ENCODE measurements at places on chromosomes 13 and 19. TPM values are rescaled to one million over a fixed set of nuclear protein-coding genes. Genes with fewer than 3 reads are reported as not detected.

- DNase-seq = no peak
Measured at GRCh38 chr13:48443442-48444208, 30.7 kb upstream of the LPAR6 start.

Gene APOE
- total RNA-seq = 77.6 TPM

- no peak for DNase-seq
Measured at GRCh38 chr13:48448285-48448958, 35.5 kb upstream of the LPAR6 start.

DNA sequence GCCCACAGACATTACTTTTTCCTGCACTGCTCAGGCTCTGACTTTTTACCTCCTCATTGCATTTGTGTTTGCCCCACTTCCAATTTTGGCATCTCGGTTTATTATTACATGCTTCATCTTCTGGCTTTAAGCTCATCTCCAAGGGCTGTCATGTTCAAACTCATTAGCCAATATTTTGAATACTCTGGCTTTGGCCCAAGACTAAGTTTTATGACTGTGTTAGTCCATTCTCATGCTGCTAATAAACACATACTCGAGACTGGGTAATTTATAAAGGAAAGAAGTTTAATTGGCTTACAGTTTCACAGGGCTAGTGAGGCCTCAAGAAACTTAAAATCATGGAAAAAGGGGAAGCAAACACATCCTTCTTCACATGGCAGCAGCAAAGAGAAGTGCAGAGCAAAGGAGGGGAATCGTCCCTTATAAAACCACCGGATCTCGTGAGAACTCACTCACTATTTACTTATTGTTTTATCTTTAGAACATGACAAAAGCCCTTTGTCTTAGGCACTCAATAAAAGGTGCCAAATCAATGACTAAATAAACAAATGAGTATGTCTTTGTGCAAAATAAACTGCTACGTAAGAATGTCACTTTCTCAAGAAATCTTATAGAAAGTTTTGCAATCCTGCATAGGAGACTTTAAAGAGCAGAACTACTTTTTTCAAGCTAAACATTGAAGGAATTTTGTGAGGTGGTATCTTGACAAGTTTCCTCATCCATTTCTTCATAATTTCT is 233.4 kb upstream of the SPRY2 start:
- DNase-seq = no peak

- DNase-seq = no peak
Measured at GRCh38 chr13:59476366-59476765, 687.4 kb downstream of the DIAPH3 start.

DNA sequence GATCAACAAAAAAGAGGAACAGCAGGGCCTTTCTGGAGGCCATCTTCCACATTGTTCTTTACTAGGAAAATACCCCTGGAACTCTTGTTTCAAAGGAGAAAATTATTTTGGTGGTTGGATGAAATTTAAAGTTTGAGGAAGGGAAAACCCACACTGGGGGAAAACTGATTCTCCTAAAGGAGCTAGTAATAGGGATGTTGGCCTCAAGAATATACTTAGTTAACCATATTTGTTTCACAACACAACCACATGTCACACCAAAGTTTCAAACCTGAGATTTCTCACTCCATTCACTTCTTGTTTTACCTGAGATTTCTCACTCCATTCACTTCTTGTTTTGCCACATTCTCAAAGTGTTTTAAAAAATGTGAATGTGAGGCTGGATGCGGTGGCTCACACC is 2.8 kb upstream of the EPSTI1 start:
- no peak for DNase-seq

GRCh38 chr19:39406656-39407409 is at the start of gene ZFP36:
Gene ZFP36, plus strand, starts transcription at chr19:39406847. Its CDS starts 58 bp downstream, at chr19:39406905.
- DNase-seq = peak; percentile 91

DNA sequence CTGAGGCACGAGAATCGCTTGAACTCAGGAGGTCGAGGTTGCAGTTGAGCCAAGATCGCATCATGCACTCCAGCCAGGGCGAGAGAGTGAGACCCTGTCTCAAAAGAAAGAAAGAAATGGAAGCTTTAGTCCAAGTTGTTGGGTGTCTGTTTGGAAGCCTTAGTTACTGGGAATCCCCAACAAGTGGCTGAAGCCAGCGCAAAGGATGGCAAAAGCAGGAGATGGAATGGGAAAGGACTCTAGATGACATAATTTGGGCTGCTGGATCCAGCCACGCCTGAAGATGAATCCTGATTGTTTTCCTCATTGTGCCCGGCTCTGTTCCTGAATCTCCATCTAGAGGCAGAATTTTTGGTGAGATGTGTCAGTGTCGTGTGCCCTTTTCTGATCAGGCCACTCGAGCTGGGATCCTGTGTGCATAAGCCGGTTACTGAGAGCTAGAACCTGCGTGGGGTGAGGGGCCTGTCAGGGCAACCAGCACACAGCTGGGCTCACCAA is 18.1 kb downstream of the CEBPA start:
- no peak for DNase-seq

Gene ZNF98
- total RNA-seq = 30.0 TPM

GRCh38 chr19:37763488-37763887 is 15.9 kb downstream of the ZNF573 start:
- DNase-seq = no peak

GRCh38 chr19:12847159-12848139 is 9.1 kb downstream of the MAST1 start:
- DNase-seq = peak; percentile 88

Gene CCDC8
- total RNA-seq = 13.0 TPM

DNA sequence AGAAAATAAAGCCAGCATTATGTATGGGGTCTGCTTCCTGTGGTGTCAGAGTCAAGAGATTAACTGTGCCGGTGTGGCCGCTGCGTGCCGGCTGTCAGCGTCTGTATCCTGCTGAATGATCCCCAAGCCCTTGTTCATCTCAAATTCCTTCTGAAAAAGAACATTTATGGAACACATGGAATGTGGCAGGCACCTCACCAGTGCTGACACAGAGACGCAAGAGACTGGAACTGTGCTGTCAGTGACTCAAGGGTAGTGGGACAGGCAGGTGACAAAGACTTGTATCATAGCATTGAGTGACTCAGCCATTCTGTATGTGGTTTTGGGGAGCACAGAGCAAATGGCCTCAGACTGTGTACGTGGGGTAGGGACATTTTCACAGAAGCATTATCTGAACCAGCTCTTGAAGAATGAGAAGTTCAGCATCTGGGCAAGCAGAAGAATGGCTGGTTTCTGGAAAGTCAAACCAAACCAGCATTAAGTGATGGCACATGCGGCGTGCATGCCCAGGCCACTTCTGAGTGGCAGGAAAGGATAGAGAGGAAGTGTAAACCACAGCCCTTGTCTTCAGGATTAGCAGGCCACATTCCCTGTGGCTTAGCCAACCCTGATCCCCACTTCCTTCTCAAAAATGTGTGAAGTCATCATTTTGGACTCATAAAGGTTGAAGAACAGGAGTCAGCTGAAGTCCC is 54.0 kb upstream of the IRS2 start:
- DNase-seq = no peak

Gene LILRB1
- total RNA-seq = 0.52 TPM

Gene RPL18
- total RNA-seq = 3,112 TPM

Gene ZIC2
- total RNA-seq = not detected

Gene GZMM
- 5.3 TPM for total RNA-seq

DNA sequence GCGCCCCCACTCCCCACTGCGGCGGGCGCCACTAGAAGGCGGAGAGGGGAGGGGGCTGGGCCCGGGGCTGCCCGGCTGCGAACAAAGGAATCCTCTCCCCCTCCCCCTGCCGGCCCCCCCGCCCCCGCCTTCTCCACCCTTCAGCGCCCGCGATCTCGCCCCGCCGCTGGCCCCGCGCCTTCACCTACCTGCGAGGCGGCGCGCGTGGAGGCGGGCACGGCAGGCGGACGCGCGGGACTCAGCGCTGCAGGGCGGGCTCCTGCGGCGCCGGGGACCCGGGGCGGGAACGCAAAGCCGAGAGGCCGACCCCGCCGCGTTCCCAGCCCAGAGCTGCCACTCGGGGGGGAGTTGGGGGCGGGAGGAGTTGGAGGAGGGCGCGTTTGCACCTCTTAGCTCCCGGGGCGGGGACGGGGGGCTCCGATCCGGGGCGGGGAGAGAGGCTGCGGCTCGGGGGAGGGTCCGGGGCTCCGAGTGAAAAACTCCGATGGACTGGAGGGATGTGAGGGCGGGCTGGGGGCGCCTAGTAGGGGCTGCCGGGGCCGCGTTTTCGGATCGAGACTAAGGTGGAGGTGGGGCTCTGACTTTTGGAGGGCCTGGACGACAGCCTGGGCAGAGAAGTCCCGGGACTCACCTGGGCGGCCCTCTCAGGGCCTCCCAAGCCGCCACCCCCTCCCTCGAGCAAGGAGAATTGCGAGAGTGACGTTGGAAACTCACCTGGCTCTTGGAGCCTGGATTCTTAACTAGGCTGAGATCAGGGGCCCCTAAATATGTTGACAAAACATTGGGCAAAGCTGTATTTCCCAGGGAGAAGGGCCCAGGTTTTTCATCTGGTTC is at the start of gene FBN3:
Gene FBN3, minus strand, starts transcription at position 332 of the 834 bp plus-strand sequence. CDS start 2,112 bp downstream, outside the sequence.
- no peak for DNase-seq

DNA sequence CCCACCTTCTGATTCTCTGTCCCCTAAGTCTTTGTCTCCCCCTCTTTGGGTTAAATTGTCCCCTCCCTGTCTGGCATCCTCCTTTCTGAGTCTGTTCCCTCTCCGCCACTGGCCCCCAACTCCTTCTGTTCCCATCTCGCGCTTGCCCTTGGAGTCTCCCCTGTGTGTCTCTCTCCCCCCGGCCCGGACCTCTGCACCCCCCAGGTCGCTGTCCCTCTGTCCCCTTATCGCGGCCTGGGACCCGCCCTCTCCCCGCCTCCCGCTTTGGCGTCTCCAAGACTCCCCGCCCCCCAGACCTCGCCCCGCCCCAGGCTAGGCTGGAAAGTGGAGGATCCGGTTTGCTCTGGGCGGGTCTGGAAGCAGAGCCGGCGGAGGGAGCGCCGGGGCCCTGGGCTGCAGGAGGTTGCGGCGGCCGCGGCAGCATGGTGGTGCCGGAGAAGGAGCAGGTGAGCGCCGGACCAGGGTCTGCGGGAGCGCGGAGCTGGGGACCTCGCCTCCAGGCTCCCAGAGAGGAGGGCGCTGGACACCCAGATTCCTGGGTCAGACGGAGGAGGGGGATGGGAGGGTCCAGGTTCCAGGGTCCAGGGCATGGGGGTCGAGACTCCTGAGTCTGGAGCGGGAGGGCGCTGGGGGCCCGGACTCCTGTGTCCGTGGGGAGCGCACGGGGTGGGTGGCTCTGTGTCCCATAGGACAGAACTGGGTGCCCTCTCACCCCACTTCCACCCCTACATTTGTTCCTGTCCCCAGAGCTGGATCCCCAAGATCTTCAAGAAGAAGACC is at the start of gene TRPM4:
Gene TRPM4, plus strand, starts transcription at position 348 of the 780 bp plus-strand sequence. Its CDS starts 75 bp downstream, at position 423.
- peak; percentile 93 for DNase-seq

GRCh38 chr13:110560601-110561343 is 750 bp downstream of the RAB20 start:
- DNase-seq = peak; percentile 78

Gene LILRB3
- total RNA-seq = 0.33 TPM

GRCh38 chr19:14972676-14973075 is 7.0 kb downstream of the SLC1A6 start:
- DNase-seq = no peak

- peak; percentile 37 for DNase-seq
Measured at GRCh38 chr19:33301900-33302174, 497 bp downstream of the CEBPA start.

DNA sequence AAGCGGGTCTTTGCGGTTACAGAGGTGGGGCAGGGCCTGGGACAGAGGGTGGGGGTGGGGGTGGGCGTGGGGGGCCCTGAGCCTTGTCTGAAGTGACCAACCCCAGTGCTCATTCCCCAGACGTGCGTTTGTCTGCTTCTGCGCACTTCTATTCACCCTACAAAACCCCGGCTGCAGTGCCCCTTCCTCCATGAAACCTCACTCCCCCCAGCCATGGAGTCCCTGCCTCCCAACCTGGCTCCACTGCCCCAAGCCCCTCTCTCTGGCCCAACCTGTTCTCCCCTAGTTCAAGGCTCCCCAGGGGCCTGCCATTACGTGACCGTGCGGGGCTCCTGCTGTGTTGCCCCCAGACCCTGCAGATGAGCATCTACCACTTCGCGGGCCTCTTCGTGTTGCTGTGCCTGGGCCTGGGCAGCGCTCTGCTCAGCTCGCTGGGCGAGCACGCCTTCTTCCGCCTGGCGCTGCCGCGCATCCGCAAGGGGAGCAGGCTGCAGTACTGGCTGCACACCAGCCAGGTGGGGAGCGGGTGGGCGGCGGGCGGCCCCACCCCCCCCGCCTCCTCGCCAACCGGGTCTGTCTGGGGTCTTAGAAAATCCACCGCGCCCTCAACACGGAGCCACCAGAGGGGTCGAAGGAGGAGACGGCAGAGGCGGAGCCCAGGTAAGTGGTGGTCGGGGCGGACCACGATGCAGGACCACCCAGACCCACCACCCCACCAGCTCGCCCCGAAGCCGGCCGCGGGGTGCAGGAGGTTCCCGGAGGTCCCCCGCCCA is 8.2 kb downstream of the GRIN3B start:
- no peak for DNase-seq

Gene IGSF23
- total RNA-seq = not detected

Gene ZNF28
- 7.3 TPM for total RNA-seq

GRCh38 chr13:31416066-31416465 is 216.3 kb downstream of the B3GLCT start:
- DNase-seq = no peak

DNA sequence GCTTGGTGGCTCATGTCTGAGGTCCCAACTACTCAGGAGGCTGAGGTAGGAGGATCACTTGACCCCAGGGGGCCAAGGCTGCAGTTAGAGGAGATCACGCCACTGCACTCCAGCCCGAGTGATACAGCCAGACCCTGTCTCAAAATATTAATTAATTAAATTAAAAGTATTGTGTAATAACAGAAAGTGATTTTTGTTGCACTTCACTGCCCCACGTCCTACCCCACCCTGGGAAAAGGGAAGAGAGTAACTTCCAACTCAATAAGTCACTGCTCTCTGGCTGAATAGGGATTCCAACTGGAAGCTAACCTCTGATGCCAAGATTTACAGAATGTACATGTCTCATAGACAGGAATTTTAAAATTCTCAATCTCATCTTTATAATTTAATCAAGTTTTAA is 47.2 kb downstream of the ZNF611 start:
- no peak for DNase-seq

Gene CYSLTR2
- total RNA-seq = not detected

DNA sequence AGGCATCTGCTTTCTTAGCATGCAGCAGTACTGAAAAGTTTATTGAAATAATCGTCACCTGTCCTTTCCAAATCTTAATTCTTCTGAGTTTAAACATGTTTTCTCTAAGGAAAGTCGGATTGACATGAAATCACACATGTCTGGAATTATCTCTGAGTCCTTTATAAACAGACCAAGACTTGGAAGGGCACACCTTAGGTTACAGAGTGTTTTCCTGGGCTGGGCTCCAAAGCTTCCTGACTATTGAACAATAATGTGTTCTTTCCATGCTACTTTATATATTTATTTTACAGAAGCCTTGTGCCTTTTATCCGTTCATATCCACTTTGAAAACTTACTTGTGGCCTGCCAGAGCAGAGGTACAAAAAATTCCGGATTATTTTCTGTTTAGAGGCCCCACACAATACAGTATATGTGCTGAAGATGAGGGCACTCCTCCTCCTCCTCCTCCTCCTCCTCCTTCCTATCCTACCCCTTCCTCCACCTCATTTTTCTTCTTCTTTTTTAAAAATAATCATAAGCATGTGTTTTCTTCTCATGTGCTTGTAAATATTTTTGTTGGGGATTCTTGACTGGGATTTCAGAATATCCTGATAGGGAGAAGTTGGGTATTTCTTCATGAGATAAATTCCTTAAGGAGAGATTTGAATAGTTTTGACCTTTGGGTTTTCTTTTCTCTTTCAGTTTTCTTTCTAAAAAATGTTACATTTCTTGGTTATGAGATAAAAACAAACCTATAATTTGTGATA is 52.3 kb downstream of the LRCH1 start:
- no peak for DNase-seq

GRCh38 chr13:23592596-23592995 is 22.4 kb downstream of the TNFRSF19 start:
- no peak for DNase-seq

Gene ARHGEF7
- total RNA-seq = 81.4 TPM

- DNase-seq = no peak
Measured at GRCh38 chr13:20704459-20705069, 1.1 kb downstream of the IL17D start.

Data from body of pancreas (tissue), 4 donors.